H9 (cell line): ENCODE measurements at places on chromosomes 7 and 10. TPM values are rescaled to one million over a fixed set of nuclear protein-coding genes. Genes with fewer than 3 reads are reported as not detected.

- no peak for DNase-seq
- peaks cover 3% of the 10 kb centered on the region; the same call in 1 of the 2 replicates for H3K4me1 ChIP-seq
- H3K36me3 ChIP-seq = no peaks in the 10 kb centered on the region
- H3K27ac ChIP-seq = no peak overlapping the region
- H3K4me3 ChIP-seq = no peak overlapping the region
Measured at GRCh38 chr10:2978111-2978510, 89.2 kb upstream of the PFKP start.

- no peaks in the 10 kb centered on the region for H3K27me3 ChIP-seq
- peak; percentile 38 for DNase-seq
- peak overlapping the region; percentile 48 for H3K4me3 ChIP-seq
- peaks cover 3% of the 10 kb centered on the region; the same call in 2 of the 3 replicates for H3K36me3 ChIP-seq
Measured at GRCh38 chr10:55897490-55897921, 463.6 kb downstream of the ZWINT start.

GRCh38 chr7:157656195-157656769 is 319.5 kb downstream of the DNAJB6 start:
- peak; percentile 32 for DNase-seq
- no peaks in the 10 kb centered on the region for H3K27me3 ChIP-seq
- no peaks in the 10 kb centered on the region; the same call in 2 of the 3 replicates for H3K36me3 ChIP-seq

DNA sequence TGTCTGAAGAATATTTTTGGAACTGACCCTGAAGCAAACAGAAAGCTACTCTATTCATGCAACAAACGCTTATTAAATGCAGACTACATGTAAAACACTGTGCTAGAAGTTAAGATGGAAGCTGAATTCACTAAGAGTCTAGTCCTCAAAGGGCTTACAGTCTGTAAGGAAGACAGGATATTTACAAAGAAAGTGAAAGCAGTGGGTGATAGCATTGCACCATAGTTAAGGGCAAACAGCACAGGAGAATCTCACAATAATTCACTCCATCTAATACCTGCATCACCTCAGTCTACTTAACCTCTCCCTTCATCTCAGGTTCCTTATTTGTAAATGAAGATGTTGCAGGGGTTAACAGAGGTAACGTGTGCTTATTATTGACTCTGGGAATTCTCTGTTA is 360.0 kb upstream of the AOAH start:
- no peaks in the 10 kb centered on the region for H3K36me3 ChIP-seq
- no peak overlapping the region for H3K27ac ChIP-seq
- no peaks in the 10 kb centered on the region for H3K4me1 ChIP-seq
- no peak for DNase-seq
- no peak overlapping the region for H3K4me3 ChIP-seq

GRCh38 chr7:36875794-36876193 is 151.5 kb upstream of the AOAH start:
- no peaks in the 10 kb centered on the region for H3K27me3 ChIP-seq
- peaks cover 5% of the 10 kb centered on the region for H3K4me1 ChIP-seq
- no peak for DNase-seq
- H3K4me3 ChIP-seq = no peak overlapping the region

DNA sequence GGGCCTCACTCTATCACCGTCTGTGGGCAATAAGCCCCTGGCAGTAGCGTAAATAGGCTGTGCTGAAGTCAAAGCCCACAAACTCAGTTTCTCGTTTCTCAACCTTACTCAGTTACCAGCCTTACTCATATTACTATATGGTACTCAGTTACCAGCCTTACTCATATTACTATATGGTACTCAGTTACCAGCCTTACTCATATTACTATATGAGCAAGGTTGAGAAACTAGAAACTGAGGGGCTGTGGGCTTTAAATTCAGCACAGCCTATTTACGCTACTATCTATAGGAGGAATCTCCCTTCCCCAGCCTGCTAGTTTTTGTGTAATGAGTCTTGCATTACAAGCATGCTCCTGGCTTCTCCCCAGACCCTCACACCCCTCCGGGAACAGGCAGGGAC is 35.4 kb downstream of the CCDC3 start:
- DNase-seq = no peak
- H3K4me3 ChIP-seq = no peak overlapping the region
- H3K27ac ChIP-seq = no peak overlapping the region
- peaks cover 3% of the 10 kb centered on the region; the same call in 1 of the 3 replicates for H3K36me3 ChIP-seq

GRCh38 chr7:33624215-33624614 is 281.1 kb upstream of the BMPER start:
- H3K27me3 ChIP-seq = no peaks in the 10 kb centered on the region
- no peaks in the 10 kb centered on the region for H3K4me1 ChIP-seq
- peaks cover 4% of the 10 kb centered on the region; the same call in 2 of the 3 replicates for H3K36me3 ChIP-seq
- no peak for DNase-seq
- H3K27ac ChIP-seq = no peak overlapping the region
- H3K4me3 ChIP-seq = no peak overlapping the region

DNA sequence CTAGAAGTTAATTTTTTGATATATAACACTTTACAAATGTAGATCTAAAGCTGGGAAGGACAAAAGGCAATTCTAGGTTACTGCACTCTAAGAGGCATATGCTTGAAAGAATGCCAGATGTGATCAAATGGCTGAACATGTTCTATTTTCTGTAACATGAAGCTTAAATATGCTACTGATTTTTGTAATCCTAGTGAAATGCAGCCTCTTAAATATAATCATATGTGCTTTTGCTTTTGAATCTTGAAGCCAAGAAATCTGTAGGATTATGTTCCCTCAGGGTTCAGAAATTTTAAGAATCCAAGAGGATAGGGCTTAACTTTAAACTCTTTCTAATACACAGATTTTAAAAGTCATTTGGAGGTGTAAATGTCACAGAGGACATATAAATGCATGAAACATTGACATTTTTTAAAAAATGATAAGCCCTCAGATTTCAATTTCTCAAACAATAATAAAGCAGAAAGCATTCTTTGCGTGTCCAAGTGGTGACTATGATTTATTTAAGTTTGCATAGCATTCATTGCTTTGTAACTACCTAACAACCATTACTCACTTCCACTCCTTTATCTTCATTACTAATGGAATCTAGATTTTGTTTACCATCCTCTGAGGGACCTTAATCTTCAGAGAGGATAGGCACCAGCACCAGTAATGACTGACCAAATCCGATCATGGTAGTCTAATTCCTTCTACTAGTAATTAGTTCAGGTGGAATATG is 170.4 kb downstream of the MAGI2 start:
- H3K4me1 ChIP-seq = no peaks in the 10 kb centered on the region
- no peak overlapping the region for H3K4me3 ChIP-seq
- H3K27ac ChIP-seq = no peak overlapping the region
- H3K27me3 ChIP-seq = no peaks in the 10 kb centered on the region
- no peak for DNase-seq
- H3K36me3 ChIP-seq = no peaks in the 10 kb centered on the region

GRCh38 chr10:76251841-76252671 is 820.6 kb downstream of the LRMDA start:
- DNase-seq = no peak
- H3K4me3 ChIP-seq = no peak overlapping the region
- H3K27me3 ChIP-seq = no peaks in the 10 kb centered on the region

GRCh38 chr10:86957471-86958115 is at the start of gene MMRN2:
Gene MMRN2, minus strand, starts transcription at chr10:86957615. Its CDS starts 74 bp downstream, at chr10:86957541.
- H3K27ac ChIP-seq = no peak within 1 kb of the TSS
- H3K4me3 ChIP-seq = no peak within 1 kb of the TSS; the same call in 1 of the 3 replicates
- DNase-seq = peak; percentile 28
- peaks cover 13% of the 10 kb centered on the region for H3K36me3 ChIP-seq
- no peaks in the 10 kb centered on the region for H3K27me3 ChIP-seq

GRCh38 chr7:127667759-127668530 is 16.0 kb downstream of the SND1 start:
- H3K4me3 ChIP-seq = no peak overlapping the region
- peaks cover 31% of the 10 kb centered on the region for H3K36me3 ChIP-seq
- no peak overlapping the region for H3K27ac ChIP-seq
- DNase-seq = no peak
- H3K27me3 ChIP-seq = no peaks in the 10 kb centered on the region
- H3K4me1 ChIP-seq = peaks cover 3% of the 10 kb centered on the region; the same call in 1 of the 2 replicates

DNA sequence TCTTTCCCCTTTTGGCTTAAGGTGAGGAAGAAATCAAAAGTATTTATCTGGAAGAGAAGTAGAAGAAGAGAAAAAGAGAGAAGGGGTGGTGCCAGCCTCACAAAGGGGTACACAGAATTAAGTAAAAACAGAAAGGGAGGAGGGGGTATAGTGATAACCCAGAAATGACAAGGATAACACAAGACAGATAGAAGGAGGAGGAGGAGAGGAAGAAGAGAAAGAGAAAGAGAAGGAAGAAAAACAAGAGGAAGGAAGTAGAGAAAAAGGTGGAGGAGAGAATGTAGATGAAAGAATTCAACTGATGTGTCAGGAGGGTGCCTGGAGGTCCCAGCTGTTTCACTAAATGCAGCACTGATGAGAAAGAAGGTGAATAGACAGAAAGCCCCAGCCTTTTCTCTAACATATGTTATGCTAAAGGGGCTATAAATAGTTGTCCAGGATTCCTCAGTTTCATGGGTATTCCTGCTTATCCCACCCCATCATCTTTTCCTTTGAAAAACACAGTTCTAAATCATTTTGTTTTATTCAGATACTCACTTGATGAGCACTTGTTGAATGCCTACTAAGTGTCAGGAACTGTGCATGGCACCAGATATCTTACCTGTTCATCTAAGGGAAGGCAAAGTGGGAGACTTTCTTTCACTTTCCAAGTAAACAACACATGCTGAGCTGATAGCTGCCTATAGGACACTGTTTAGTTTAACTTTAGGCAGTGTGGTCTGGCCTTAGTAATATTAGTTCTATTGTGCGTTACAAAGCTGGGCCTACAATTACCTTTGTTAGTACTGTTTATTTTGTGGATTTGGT is 8.0 kb downstream of the SEMA3E start:
- no peaks in the 10 kb centered on the region; the same call in 2 of the 3 replicates for H3K36me3 ChIP-seq
- DNase-seq = no peak
- H3K4me1 ChIP-seq = peaks cover 2% of the 10 kb centered on the region; the same call in 1 of the 2 replicates
- H3K27me3 ChIP-seq = no peaks in the 10 kb centered on the region

DNA sequence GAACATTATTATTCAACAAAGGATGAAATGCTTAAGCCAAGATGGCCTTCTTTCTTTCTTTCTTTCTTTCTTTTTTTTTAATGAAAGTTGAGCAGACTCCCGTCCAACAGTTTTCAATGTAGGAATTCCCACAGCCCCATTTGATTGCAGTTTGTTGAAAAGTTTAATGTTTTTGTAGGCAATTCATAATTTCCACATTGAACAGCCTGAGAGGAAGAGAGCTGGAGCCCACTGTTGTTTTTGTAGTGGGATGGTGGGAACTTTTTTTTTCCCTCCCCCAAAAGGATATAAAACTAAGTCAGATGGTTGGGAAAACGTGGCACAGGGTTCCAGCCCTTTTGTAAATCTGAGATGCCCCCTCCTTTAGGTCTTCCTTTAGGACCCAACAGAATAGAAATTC is 86.6 kb downstream of the TCF7L2 start:
- H3K4me1 ChIP-seq = no peaks in the 10 kb centered on the region; the same call in 1 of the 2 replicates
- no peak overlapping the region for H3K27ac ChIP-seq
- no peak overlapping the region for H3K4me3 ChIP-seq
- peaks cover 36% of the 10 kb centered on the region for H3K36me3 ChIP-seq
- H3K27me3 ChIP-seq = no peaks in the 10 kb centered on the region
- DNase-seq = no peak

DNA sequence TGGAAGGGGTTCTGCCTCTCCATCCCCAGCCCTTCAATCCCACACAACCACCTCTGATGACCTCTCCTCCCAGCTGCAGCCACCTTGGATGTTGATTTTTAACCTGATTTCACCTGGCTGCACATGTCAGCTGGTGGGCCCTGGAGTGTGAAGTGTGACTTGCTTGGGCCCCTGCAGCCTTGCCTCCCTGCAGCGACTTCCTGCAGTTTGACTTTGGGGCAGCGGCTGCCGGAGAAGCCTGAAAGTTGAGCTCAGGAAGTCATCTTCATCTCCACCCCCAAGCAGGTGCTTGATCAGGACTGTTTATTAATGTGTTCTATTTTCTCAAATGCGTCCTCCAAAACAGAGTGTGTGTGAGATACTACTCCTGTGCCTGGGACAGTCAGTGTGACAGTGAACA is 675.2 kb upstream of the GALNT17 start:
- DNase-seq = no peak
- H3K36me3 ChIP-seq = no peaks in the 10 kb centered on the region
- no peaks in the 10 kb centered on the region for H3K27me3 ChIP-seq

DNA sequence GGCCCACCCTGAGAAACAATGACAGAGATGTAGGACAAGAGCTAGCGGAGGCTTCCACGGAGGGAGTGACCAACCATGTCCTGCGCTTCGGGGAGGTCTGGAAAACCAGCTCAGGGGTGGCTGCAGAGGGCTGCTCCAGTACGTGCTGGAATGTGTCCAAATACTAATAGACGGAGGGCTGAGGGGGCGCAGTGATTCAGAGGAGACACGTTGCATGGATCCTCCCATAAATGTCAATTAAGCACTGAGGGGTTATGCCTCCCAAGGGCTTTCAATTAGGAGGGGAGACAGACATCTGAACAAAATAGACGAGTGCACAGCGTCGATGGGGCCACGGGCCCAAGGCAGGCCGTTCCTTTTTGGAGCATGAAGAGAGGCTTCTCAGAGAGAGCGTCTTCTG is 51.0 kb upstream of the NPS start:
- DNase-seq = no peak
- no peak overlapping the region for H3K4me3 ChIP-seq
- H3K4me1 ChIP-seq = no peaks in the 10 kb centered on the region
- no peak overlapping the region for H3K27ac ChIP-seq

- H3K4me3 ChIP-seq = no peak overlapping the region
- H3K27ac ChIP-seq = no peak overlapping the region
- DNase-seq = no peak
- H3K36me3 ChIP-seq = no peaks in the 10 kb centered on the region
Measured at GRCh38 chr7:24871770-24872169, 108.2 kb downstream of the OSBPL3 start.

- no peaks in the 10 kb centered on the region for H3K36me3 ChIP-seq
- peaks cover 2% of the 10 kb centered on the region; the same call in 1 of the 2 replicates for H3K4me1 ChIP-seq
- no peak overlapping the region for H3K27ac ChIP-seq
- no peak overlapping the region for H3K4me3 ChIP-seq
- no peak for DNase-seq
- H3K27me3 ChIP-seq = no peaks in the 10 kb centered on the region
Measured at GRCh38 chr7:69770613-69771012, 172.3 kb downstream of the AUTS2 start.

DNA sequence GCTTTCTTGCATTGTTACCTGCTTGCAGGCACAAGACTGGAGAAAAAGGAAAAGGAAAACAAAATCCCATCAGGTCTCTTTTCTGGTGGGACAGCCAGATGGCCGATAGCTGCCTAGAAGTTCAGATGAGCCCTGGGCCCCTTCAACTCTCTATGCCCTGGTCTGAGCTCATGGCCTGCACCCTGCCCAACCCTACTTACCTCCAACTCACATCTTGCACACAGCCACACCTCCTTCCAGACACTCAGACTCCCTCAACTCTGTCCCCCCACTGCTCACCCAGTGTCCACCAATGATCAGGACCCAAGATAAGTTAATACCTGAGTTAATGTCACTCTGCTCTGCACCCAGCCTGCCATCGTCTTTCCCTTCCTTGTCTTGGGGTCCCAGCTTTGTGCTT is 10.9 kb downstream of the RBP3 start:
- H3K27me3 ChIP-seq = no peaks in the 10 kb centered on the region
- H3K4me3 ChIP-seq = no peak overlapping the region
- H3K36me3 ChIP-seq = no peaks in the 10 kb centered on the region
- no peak for DNase-seq

Gene ZNF727
- total RNA-seq = not detected in 2 replicates

Gene TUBGCP2
- total RNA-seq = 52.4 and 53.5 TPM in 2 replicates

Gene SPDYE9
- total RNA-seq = not detected in 2 replicates

Gene ANKRD61
- total RNA-seq = 0.24 TPM in 1 of 2 replicates, not detected in the other
